ENCODE measurements at places on chromosomes 1 and 21.

- DNase-seq: peak; percentile 89
These were observed 3.3 kb downstream of the NCMAP start for GRCh38 chr1:24558902-24559791.

- no peak for DNase-seq
These were observed 88.6 kb upstream of the PLXNA2 start for GRCh38 chr1:208332774-208333126.

GRCh38 chr1:218886101-218886871 lies 287.4 kb upstream of the LYPLAL1 start:
- DNase-seq: no peak

DNA sequence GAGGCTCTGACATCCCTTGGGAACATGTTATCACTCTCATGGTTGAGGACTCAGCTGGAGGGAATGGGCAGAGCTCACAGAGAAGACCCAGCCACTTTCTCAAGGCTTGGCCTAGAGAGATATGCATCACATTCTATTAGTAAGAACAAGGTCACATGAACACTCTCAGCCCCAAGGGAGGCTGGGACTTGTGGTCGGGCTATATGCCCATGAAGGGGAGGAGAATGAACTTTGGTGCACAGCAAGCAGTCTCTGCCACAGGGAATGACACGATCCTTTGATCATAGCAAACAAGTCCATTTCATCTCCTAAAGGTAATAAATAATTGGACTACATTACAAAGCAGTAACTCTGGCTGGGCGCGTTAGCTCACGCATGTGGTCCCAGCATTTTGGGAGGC lies 105.7 kb downstream of the SYF2 start:
- DNase-seq: peak; percentile 90

GRCh38 chr1:92916899-92917298 lies 44.4 kb downstream of the DIPK1A start:
- DNase-seq: no peak

DNA sequence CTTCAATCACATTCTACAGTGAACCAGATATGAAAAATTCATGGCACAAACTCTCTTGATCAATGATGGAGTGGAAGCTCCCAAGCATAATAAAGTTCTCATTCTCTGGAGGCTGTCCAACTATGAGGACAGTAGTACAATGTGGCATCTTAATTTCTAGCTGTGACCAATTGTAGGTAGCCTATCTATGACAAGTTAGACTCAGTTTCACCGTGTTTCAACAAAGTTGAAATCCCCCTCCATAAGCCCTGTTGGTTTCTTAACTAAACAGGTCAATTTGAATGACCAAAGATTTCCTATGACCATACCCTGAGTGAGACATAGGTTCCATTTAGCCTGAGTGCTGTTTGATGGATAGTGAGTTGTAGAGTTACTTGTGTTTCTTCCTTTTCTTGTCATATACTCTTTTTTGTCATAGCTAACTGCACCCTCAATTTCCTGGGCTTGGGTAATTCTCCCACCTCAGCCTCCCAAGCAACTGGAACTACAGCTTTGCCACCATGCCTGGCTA lies 11.8 kb downstream of the PATJ start:
- DNase-seq: no peak

DNA sequence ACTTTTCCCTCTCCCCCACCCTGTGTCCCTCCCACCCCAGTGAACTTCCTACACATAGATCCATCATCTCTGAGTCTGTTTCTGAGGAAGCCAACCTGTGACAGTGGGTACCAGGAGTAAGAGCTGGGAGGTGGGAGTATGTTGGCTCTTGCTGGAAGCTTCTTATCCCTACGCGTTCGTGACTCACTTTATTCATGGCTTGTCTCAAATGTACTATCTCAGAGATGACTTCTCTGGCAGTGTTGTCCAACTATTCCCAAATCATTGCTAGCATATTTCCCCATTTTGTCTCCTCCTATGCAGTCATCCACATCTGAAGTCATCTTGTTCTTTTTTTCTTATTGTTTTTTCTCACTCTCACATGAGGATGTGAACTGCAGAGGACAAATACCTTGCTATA lies 88.0 kb downstream of the HIVEP3 start:
- no peak for DNase-seq

DNA sequence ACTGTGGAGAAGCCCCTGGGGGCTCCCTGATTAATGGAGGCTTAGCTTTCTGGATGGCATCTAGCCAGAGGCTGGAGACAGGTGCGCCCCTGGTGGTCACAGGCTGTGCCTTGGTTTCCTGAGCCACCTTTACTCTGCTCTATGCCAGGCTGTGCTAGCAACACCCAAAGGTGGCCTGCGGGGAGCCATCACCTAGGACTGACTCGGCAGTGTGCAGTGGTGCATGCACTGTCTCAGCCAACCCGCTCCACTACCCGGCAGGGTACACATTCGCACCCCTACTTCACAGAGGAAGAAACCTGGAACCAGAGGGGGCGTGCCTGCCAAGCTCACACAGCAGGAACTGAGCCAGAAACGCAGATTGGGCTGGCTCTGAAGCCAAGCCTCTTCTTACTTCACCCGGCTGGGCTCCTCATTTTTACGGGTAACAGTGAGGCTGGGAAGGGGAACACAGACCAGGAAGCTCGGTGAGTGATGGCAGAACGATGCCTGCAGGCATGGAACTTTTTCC lies 24.8 kb downstream of the PCSK9 start:
- no peak for DNase-seq

DNA sequence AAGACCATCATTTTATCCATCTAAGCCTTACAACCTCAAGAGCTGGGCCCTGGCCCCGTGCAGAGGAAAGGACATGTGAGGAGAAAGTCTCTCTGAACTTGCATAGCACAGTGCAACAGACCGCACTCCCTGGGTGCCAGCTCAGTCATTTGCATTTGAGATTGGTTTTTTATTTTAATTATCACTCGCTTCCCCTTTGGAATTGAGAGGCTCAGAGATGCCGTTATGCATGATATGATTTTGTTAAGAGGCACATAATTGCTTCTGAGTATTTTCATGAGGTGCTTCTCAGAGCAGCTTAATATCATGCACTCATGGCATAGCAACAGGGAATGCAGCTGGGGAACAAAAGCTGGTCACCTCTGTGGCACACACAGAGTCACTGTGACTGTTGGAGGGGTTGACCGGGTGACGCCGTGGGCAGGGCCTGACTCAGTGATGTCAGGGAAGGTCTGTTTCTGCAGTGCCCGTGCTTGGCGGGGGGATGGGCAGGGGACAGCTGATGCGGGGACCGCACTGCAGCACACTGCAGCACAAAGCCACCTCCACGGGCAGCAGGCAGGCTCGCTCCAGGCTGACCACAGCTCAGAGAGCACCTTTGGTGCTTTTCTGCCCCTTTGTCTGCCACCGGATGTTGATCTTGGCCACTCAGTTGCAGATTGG lies 43.2 kb upstream of the VAMP3 start:
- DNase-seq: no peak

GRCh38 chr1:29532751-29533150 lies 296.4 kb downstream of the PTPRU start:
- no peak for DNase-seq
